ENCODE measurements at places on chromosomes 6 and 20. TPM values are rescaled to one million over a fixed set of nuclear protein-coding genes. Genes with fewer than 3 reads are reported as not detected.

The CLPSL2 gene
- not detected for total RNA-seq

- no peak overlapping the region for H3K4me3 ChIP-seq
- no peaks in the 10 kb centered on the region for H3K36me3 ChIP-seq
- H3K27ac ChIP-seq: no peak overlapping the region
- peaks cover 8% of the 10 kb centered on the region for H3K27me3 ChIP-seq
Measured at GRCh38 chr6:165863801-165864200, 200.8 kb upstream of the PDE10A start.

- peak overlapping the region; percentile 88 for H3K4me3 ChIP-seq
- DNase-seq: peak; percentile 94
- peaks cover 26% of the 10 kb centered on the region for H3K36me3 ChIP-seq
- peaks cover 28% of the 10 kb centered on the region for H3K4me1 ChIP-seq
- peak overlapping the region; percentile 94 for H3K27ac ChIP-seq
- H3K27me3 ChIP-seq: peaks cover 1% of the 10 kb centered on the region
Measured at GRCh38 chr6:29926413-29927274, 15.7 kb upstream of the HLA-A start.

GRCh38 chr20:24832518-24832917 is 116.6 kb upstream of the CST7 start:
- no peak overlapping the region for H3K4me3 ChIP-seq
- H3K4me1 ChIP-seq: no peaks in the 10 kb centered on the region
- DNase-seq: no peak

DNA sequence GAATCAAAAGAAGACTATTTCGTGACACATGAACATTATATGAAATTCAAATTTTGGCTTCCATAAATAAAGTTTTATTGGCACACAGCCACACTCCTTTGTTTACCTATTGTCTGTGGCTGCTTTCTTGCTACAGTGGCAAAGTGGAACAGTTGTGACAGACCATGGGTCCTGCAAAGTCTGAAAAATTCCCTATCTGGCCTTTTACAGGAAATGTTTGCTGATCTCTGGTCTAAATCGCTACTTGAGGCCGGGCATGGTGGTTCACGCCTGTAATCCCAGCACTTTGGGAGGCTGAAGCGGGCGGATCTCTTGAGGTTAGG is 23.1 kb upstream of the PREX1 start:
- peaks cover 6% of the 10 kb centered on the region for H3K27me3 ChIP-seq
- H3K27ac ChIP-seq: no peak overlapping the region
- H3K4me3 ChIP-seq: no peak overlapping the region
- no peaks in the 10 kb centered on the region for H3K36me3 ChIP-seq
- DNase-seq: no peak
